ENCODE measurements at places on chromosomes 11 and 22.
A peak's percentile ranks its signal among the peaks of the same experiment; 100 is the strongest.

DNA sequence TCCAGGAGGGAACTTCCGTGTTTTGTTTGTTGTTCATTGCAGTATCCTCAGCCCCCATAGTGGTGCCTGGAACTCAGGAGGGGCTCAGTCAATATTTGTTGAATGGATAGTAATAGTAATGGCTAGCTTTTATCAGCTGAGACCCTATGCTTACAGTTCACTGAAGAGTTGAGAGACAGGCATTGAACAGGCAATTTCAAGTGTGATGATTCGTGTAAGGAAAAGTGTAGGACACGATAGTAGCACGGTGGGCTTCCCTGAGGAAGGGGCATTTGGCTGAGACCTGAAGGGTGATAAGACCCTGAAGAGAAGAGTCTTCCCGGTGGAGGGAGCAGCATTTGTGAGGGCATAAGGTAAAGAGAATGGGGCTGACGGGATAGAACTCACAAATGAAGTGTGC lies 159.3 kb downstream of the COMMD9 start:
- DNase-seq = no peak

DNA sequence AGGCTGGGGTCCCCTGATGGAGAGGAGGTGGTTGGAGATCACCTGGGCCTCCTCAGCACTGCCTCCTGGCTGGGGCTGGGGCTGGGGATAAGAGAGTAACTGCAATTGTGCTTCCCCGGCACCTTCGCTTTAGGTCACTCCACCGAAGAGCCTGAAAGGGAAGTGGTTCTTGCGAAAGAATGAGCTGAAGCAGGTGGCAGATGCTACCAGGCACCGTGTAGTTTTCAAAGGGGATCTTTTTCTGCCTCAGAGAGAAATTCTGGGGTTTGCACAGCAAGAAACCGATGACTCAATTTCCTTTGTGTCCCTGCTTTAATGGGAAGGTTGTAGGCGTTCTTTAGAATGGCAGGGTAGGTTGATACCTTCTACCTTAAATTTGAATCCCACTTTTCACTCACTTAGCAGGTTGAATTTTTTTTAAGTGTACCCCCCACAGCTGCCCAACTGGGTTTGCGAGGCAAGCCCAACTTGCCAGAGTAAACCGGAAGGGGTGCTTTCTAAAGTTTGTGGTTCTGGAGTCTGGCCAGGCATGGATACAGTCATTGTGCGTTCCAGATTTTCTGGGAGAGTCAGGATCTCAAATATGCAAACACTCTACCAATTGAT lies 5.3 kb downstream of the CD44 start:
- DNase-seq = peak; percentile 64

DNA sequence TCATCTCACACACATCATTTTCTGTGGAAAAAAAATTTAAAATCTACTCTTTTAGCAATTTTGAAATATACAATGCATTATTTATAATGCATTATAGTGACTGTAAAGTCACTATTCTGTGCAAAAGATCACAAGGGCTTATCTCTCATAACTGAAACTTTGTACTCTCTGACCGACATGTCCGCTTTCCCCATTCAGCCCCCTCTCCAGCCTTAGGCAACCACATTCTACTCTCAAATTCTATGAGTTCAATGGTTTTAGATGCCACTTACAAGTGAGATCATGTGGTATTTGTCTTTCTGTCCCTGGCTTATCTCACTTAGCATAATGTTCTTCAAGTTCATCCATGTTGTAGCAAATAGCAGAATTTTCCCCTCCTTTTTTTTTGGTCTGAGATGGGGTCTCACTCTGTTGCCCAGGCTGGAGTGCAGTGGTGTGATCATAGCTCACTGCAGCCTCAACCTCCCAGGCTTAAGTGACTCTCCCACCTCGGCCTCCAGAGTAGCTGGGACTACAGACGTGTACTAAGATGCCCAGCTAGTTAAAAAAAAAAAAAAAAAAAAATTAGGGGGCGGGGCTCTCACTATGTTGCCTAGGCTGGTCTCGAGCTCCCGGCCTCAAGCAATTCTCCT lies 44.5 kb downstream of the SYN3 start:
- no peak for DNase-seq

DNA sequence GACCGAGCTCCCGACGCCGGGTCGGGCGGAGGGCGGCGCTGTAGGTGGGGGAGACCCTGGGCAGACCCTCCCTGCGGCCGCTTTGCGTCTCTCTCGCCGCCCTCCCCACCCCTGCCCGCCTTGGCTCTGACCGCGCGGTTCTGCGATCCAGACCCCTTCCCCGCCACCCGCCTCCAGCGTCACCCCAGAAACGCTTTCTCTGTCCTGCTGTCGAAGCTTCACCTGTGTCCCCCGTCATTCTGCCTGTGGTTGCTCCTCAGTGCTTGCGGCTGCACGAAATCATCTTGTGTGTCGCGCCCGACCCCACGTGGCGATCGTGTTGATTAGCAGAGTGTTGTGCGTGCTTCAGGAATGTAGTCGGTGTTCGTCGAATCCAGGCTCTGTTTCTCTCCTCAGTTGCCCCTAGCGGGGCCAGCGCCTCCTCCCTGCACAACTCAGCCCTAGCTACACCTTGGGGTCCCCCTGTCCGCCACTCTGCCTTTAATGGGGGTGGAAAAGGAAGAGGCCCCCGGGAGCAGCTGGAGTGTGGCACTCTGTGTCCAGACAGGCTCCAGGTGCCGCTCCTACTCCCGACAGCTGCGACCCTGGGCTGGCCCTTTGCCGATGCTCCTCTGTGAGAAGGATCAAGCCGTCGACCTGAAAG lies 851 bp downstream of the PTDSS2 start:
- peak; percentile 79 for DNase-seq

- no peak for DNase-seq
These were observed 180.8 kb downstream of the LARGE1 start for GRCh38 chr22:33739516-33739915.

GRCh38 chr11:95625164-95625900 lies 164.2 kb downstream of the FAM76B start:
- DNase-seq = no peak

DNA sequence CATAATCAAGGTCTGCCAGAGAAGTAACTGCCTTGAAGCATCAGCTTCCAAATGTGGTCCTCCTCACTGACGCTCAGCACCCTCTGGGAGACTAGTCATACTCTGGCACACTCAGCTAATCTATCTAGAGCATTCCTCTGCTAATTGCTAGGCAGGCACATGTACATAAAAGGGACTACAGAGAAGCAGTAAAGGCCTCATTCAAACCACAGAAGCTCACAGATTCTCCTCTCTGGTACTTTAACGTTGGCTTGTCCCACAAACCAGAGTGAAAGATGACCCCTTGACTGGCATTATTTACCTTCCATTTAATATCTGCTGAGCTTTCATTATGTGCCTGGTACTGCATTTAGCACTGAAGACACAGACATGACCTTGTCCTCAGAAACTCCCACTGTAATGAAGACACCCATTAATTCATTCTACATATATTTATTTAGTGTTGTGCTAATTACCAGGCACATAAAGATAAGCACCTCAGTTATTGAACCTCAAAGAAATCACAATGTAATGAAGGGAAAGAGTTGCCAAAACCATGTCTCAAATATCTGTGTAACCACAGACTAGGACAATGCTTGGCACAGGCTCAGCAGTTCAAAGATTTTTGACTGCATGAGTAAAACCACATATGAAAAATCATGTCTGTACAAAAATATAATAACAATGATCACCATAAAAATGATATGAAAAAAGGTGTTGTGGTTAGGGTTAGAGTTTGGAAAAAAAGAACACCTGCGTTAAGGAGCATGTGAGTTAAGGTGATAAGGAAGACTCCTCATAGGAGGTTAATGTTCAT lies 550.4 kb downstream of the DLG2 start:
- no peak for DNase-seq

GRCh38 chr11:45156741-45157140 lies 10.3 kb downstream of the PRDM11 start:
- no peak for DNase-seq

DNA sequence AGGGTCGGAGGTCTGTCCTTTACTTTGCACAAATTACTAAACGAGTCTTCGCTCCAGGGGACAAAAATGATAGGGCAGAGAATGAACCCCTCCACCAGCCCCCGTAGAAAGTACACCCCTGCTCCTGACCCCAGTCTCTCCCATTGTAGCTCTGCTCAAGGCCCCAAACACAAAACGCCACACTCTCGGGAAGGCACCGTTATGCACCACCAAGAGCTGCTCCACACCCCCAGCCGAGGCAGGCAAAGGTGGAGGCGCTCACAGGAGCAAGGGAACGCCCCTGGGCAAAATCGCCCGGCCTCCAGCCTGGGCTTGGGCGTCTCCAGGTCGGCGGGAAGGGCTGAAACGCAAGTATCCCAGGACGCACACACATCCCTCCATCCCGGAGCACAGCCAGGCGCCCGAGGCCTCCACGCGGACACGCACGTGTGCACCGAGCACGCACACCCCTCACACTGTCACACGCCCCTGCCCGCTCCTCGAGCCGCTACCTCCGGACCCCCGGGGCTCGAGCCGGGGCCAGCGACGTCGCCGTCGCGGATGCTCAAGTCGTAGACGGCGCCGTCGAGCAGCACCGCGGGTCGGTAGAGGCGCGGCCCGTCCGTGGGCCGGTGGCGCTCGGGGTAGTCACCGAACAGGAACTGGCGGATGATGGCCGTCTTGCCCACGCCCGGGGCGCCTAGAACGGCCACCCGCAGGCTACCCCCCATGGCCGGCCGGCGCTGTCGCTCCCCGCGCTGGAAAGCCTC lies 786 bp downstream of the RASL10A start:
- DNase-seq = peak; percentile 39

DNA sequence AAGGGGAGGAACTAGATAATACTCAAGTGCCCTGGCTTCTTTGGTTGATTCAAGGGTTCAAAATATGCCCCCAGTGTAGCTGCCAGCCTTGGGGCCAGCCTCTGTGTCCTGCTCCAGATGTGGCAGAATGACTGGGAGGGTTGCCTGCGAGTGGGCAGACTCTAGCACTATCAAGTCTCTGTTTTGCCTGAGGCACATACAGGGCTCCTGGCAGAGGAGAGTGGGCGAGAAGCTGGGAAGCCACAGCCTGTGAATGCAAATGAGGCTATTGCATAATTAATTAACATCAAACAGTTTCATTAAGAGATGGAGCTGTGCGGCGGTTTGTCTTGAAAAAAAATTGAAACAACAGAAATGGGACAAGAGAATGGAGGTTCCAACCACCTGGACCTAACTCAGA lies 50.8 kb downstream of the BUD13 start:
- no peak for DNase-seq

DNA sequence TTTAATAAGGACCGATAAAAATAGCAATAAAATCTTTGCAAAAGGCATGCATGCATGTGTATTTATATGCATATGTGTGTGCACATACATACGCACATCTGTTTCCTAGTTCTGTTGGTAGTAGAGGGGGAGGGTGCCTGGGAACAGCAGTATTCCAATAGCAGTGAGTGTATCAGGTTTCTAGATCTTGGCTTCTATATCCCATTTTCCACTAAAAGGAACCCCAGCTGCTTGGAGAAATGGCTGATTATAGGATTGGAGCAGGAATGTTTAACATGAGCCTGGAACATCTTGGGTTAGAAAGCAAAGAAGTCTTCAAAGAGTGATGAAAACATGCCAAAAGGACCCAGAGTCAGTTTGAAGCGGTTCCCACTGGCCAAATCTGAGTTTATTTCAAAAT lies 21.0 kb downstream of the TNRC6B start:
- no peak for DNase-seq

GRCh38 chr11:122107566-122107965 lies 8.4 kb downstream of the BLID start:
- no peak for DNase-seq

GRCh38 chr11:109040303-109040702 lies 375.4 kb downstream of the DDX10 start:
- DNase-seq = no peak

GRCh38 chr11:104657083-104657482 lies 241.2 kb downstream of the CASP12 start:
- no peak for DNase-seq

DNA sequence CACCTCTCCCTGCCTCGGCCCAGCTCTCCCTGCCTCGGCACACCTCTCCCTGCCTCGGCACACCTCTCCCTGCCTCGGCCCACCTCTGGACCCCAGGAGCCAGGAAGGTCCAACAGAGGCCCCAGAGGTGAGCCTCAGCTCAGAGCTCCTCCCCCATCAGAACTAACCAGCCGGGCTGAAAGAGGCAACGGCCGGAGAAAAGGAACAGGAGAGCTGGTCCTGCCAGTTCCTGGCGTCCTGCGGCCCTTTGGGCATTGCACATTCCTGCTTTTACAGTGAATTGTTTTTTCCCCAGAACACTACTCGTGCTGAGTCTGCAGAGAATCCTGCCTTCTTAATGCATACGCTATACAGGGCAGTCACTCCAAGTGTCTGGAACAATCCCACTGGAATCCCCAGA lies 45.8 kb downstream of the LMO1 start:
- DNase-seq = no peak

DNA sequence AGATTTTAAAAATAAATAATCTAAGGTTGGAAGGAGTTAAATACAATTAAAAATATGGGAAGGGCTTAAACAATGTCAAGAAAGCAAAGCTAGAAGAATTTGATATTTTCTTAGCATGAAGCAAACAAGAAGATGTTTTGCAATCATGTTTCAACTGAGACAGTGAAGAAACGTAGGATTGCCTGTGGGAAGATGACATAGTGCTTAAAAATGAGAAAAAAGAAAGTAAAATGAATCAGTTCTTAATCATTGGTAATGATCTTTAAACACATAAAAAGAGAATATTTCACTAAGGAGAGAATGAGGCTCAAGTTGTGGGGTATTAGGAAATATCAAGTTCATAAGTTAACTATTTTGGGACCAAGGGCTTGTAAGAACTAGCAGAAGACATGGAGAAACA lies 855.0 kb downstream of the METTL15 start:
- DNase-seq = no peak

DNA sequence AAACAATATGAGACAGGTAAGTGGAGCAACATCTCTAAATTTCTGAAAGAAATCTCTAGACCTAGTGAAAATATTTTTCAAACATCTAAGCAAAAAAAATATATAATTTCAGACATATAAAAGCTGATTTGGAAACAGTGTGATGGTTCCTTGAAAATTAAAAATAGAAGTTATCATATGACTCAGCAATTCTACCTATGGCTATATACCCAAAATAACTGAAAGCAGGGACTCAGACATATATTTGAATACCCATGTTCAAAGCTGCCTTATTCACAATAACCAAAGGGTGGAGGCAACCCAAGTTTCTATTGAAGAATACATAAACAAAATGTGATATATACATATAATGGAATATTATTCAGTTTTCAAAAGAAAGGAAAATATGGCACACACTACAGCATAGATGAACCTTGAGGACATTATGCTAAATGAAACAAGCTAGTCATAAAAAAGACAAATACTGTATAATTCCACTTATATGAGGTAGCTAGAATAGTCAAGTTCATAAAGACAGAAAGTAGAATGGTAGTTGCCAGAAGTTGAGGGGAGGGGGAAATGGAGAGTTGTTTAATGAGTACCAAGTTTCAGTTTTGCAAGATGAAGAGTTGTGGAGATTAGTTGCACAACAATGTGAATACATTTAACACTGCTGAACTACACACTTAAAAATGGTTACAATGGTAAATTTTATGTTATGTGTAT lies 300.4 kb downstream of the TTC28 start:
- DNase-seq = no peak

DNA sequence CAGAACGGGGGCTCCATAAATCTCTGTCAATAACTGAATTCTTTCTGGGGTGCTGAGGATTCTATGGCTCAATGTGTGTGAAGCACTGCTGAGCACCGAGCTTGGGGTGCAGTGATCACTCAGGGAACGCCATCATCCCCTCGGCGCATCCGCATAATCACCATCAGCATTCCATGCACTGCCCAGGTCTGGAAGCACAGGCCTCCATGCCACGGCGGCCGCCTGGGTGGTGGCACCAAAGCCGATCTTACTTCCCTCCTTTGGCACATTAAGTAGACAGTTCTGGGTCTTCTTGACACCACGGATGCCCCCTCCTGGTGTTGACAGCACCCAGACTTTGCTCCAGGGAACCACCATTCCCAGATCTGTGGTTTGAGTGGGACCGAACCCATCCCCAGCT lies 15.6 kb downstream of the LTO1 start:
- no peak for DNase-seq
